NAMALWA (cell line): ENCODE measurements at places on chromosomes 12 and 14.
A peak's percentile ranks its signal among the peaks of the same experiment; 100 is the strongest.

GRCh38 chr14:54450535-54450934, 9.4 kb upstream of the CNIH1 start:
- no peak for DNase-seq

- DNase-seq, result no peak
These were observed 31.8 kb upstream of the DNM1L start for GRCh38 chr12:32647275-32647674.

GRCh38 chr14:22614240-22614799, 16.2 kb downstream of the ABHD4 start:
- peak; percentile 24 for DNase-seq

DNA sequence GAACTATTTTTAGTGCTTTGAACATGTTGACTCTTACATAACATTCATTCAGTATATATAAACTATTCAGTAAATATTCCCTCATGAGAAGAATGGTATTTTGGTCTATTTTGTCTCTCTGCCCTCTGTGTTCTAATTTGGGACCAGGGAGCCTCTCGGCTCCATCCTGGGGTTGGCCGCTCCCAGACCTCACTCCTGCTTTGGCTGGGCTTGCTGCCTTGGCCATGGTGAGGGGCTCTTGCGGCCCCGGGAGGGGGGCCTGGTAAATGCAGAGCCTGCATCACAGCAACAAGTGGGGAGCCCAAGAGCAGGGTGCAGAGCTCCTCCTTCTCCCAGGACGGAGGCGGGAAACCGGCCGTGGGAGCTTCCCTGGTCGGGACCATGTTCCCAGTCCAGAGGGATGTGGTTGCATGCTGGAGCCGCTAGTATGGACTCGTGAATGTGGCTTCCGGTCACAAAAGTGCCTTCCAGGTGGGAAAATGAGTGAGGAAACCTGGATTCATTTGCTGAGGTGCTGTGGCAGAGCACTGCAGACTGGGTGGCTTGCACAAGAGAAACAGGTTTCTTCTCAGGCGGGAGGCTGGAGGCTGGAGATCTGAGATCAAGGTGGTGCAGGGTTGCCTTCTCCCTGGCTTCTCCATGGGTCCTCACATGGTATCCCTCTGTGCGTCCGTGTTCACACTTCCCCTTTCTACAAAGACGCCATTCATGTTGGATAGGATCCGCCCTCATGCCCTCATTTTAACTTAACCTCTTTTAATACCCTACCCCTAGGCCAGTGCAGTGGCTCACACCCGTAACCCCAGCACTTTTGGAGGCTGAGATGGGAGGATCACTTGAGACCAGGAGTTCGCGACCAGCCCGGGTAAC, 250.2 kb downstream of the CACNA1C start:
- no peak for DNase-seq

DNA sequence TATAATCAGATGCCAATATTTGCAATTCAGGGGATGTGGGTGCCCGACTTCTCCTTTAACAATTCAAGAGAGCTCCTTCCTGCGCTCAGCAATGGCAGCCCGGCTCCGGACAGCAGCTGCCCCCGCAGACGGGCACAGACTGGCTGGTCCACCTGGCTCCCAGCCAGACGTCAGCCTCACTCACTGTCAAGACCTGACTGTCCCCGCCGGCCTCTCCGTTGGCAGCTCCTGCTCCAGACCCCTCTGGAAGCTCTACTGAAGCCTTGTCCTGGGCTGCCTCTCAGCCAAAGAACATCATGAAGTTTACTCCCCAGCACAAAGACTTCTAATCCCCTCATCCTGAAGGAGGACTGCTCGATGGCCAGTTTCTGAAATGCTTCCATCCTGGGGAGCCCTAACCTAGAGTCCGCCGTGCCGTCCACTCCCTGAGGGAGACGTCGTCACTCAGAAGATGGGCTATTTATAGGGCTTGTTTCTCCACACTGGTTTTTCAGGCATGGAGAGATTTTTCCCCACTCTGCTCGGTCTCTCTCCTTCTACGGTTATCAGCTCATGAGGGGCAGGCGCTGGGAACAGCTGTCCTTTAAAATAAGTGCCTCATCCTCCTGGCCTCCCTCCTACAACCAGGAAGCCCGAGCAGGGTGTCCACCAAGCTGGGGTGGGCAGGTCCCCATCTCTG, 126.2 kb downstream of the RFLNA start:
- no peak for DNase-seq

DNA sequence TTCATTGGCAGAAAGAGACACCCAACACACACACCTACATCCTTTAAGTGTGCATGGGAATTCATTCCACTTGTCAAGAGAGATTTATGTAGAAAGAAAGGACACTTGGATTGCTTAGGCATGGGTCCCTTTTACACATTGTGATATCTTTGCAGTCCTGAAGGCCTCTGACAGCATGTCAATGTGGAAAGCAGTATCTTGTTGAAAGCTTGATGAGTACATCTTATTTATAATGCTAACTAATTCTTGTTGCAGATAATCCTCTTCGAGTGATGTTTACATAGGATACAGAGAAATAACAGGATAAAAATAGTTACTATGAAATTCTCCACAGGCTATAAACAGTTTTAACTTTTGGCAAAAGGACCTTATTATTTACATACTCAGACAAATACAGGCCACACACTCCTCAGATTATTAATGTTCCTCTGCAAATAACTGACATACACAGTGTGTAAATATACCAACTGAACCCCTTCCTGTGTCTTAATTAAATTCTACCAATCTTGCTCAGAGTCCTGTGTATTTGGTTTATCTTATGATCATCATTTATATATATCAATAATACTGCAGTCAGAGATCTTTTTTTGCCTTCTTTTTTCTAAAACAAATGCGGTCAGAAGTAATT, 111.8 kb upstream of the DIO2 start:
- no peak for DNase-seq

DNA sequence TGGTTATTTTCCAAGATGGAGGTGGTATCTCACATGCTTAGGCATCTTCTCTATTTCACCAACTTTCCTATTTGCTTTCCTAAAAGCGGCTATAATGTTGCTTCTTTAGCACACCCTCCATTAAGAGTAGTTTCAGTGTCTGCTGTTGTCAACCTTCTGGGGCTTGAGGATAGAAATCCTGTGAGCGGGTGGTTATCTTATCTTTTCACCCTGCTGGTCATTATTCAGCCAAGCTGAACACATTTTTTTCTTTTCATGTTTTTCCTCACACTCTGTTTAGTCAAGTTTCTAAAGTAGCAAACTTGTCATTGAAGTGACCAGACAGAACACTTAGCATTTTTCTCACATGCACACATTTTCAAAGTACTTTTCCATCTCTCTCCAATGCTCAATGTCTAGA, 104.5 kb downstream of the SLC8A3 start:
- no peak for DNase-seq

GRCh38 chr12:82383930-82384552, 25.7 kb downstream of the METTL25 start:
- peak; percentile 63 for DNase-seq
